RPMI7951 (cell line): ENCODE measurements at places on chromosomes 13 and 19. TPM values are rescaled to one million over a fixed set of nuclear protein-coding genes. Genes with fewer than 3 reads are reported as not detected.

SULT2A1 gene
- total RNA-seq: not detected in 2 replicates

CGB5 gene
- not detected in 2 replicates for total RNA-seq

ISYNA1 gene
- 9.9 and 20.9 TPM in 2 replicates for total RNA-seq

PPM1N gene
- 1.8 and 2.3 TPM in 2 replicates for total RNA-seq

GJA3 gene
- 0.98 and 1.1 TPM in 2 replicates for total RNA-seq

ALG11 gene
- 7.2 and 9.4 TPM in 2 replicates for total RNA-seq

CEACAM3 gene
- not detected in 2 replicates for total RNA-seq

STRN4 gene
- total RNA-seq: 33.6 and 42.8 TPM in 2 replicates

AMER2 gene
- not detected in 2 replicates for total RNA-seq

NOTCH3 gene
- 0.60 and 0.68 TPM in 2 replicates for total RNA-seq

GDF15 gene
- 1.4 and 1.6 TPM in 2 replicates for total RNA-seq

ZNF613 gene
- total RNA-seq: 3.7 and 4.6 TPM in 2 replicates

RDH8 gene
- total RNA-seq: 0.12 TPM in 1 of 2 replicates, not detected in the other

PABPC3 gene
- total RNA-seq: 0.10 and 0.12 TPM in 2 replicates

SSC5D gene
- 3.2 and 3.6 TPM in 2 replicates for total RNA-seq

OBI1 gene
- total RNA-seq: 15.0 and 16.3 TPM in 2 replicates

INSL3 gene
- total RNA-seq: not detected in 2 replicates

R3HDM4 gene
- total RNA-seq: 19.7 and 29.3 TPM in 2 replicates

KCNJ14 gene
- 0.48 and 1.1 TPM in 2 replicates for total RNA-seq

NXNL1 gene
- not detected in 2 replicates for total RNA-seq
